NAMALWA (cell line): ENCODE measurements at places on chromosomes 2 and 18.

GRCh38 chr2:98634406-98635092 is 26.2 kb downstream of the UNC50 start:
- peak; percentile 36 for DNase-seq

DNA sequence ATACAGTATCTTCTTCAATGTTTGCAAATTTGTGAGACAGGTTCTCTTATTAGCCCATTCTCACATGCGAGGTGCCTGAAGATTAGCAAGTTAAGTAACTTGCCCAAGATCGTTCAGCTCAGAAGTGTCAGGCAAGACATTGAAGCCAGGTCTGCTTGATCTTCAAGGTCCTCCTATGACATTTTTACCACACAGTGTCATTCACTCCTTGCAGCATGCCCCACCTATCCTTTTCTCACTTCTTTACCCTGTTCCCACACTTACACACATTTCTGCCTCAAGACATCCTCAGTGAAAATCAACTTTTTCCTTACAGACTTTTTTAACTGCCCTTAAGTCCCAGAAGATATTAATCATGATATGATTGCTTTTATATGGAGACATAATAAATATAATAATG is 73.8 kb downstream of the SCN2A start:
- DNase-seq = no peak

DNA sequence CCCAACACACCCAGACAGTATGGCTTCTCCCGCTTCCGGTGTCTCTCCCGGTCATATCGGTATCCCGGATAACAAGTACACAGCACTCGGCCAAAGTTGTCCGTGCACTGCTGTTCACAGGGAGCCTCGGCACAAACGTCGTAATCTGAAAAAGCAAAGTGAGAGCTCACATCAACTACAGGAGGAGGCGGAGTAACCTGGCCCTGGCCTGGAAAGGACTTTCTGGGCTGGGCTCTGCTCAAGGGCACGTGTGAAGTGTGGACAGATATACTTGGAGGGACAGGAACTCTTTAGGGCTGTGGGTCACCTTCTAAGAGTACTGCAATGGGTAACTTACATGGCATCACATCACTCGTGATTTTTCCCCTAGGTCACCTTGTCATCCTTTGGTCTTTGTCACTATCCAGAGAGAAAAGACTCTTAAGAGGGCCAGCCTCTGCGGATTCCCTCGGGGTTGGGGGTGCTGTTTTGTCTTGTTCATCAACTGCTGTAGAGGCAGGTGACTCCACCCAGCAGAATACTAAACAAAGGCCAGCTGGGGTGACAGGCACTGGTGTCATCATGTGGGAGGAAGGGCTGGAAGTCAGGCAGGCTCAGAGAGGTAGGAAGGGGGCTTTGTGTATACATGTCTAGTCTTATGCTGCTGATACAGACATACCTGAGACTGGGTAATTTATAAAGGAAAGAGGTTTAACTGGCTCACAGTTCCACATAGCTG is 110.6 kb upstream of the LMAN1 start:
- no peak for DNase-seq

DNA sequence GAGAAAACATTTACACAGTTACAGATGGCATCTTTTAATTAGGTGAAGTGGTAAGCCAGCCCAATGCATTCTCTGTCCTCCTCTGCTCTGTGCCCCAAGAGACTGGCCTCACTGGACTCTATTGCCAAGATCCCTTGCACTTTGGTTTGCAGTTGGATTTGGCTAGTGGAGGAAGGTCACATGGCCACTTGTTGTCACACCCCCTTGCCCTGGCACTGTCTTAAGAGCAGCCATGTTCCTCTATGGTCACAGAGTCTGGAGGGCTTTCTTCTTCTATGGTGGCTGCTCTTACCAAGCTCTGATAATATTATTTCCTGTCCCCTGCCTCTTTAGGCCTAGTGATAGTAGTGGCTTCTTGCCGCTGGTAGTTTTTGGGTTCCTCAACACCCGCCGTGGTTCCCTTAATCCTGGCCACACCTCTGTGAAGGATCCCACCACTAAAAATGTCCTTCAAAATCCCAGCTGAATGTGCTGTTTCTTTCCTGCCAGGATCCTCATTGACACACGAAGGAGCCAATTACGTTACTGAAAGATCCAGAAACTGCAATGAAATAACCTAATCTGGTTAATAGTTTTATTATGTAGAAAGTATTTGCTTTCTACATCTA is 111.1 kb downstream of the CDC42EP3 start:
- no peak for DNase-seq

DNA sequence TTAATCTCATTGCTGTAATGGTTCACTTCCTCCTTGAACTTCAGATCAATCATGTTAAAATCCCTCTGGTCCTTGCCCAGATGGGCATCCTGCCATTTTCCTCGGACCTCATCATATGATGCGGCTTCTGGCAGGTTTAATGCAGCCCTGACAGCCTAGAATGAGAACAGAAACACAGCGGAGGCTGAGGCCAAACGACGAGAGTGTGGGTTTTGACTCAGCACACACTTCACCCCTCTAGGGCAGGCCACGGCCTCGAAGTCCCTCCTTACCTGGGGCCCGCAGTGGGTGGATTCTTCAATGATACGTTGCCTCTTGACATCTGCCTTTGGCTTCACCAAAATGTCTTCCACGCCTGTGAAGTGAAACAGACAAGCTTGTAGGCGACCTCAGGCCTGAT is 56.8 kb downstream of the POLR1A start:
- DNase-seq = no peak

DNA sequence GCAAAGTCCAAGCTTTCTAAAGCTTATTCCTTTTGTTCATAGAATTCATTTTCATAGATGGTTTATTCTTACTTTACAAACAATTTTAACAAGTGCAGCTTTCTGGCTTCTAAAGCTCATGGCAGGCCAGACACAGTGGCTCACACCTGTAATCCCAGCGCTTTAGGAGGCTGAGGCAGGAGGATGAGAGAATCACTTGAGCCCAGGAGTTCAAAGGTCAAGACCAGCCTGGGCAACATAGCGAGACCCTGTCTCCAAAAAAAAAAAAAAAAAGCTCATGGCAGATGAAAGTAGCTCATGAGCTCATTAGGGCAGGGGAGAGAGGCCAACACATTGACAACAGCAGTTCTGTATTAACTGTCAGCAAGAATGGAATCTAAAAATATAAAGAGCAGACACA is 28.1 kb upstream of the NPC1 start:
- no peak for DNase-seq

GRCh38 chr2:203340791-203341487 is 12.7 kb downstream of the ABI2 start:
- no peak for DNase-seq

GRCh38 chr2:166293984-166294383 is 81.8 kb downstream of the SCN9A start:
- DNase-seq = no peak

DNA sequence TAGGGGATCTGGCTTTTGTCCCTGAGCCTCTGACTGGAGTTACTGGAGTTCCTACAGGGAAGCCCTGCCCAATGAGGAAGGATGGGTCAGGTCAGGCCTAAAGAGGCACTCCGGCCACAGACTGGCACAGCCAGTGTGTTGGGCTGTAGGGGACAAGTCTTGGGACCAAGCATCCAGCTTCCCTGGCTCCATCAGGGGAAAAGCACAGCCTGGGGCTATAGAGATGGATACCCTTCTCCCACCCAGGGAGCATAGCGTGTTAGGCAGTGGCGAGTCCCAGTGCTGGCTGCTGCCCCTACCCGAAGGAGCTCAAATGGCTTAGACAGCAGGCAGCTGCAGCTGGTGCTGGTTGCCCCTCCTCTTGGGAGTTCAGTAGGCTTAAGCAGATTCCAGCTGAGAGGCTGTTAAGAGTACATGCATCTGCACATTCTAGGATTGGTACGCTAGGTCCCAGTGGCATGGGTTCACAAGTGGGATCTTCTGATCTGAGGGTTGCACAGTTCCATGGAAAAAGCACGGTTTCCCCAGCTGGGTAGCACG is 111.4 kb downstream of the DCDC2C start:
- DNase-seq = no peak

DNA sequence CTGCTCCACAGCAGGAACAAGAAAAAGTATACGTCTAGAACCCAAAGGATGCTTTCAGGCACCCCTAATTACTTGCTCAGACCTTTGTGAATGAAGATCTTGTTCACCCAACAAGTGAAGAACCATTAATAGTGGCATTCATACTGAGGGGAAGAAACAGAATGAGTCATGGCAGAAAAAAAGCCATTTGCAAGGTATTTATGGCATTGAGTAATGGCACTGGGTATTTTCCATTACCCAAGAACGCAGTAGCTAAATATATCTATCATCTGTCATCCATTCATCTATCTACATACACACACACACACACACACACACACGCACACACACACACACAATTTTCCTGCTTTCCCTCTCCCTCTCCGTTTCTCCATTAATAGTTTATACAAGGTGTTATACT is 56.4 kb upstream of the XIRP2 start:
- DNase-seq = no peak

DNA sequence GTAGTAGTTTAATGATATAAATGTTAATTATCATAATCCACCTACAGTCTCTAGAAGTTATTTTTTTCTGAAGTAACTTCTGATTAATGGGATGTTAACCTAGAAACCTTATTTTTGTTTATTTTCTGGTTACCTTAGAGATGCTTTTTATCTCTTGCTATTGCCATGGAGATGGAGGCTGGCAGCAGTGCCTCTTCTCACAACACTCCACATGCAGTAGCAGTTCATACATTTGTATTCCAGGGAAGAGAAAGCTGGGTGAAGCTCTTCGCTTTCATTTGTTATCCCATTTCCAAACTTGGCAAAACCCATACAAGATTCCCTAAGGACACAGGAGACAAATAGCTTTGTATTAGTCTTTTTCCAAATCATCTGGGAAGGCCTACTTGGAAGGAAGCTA is 1794.1 kb upstream of the LRRTM1 start:
- DNase-seq = no peak

GRCh38 chr2:24237313-24237712 is 62.5 kb downstream of the FAM228A start:
- no peak for DNase-seq
